Ureter (tissue), 1 donor: ENCODE measurements at places on chromosomes 5 and 9.

GRCh38 chr5:142427015-142427364, 102.2 kb upstream of the SPRY4 start:
- no peak for DNase-seq

- DNase-seq, result no peak
Measured at GRCh38 chr5:58913406-58913990, 330.6 kb downstream of the RAB3C start.

DNA sequence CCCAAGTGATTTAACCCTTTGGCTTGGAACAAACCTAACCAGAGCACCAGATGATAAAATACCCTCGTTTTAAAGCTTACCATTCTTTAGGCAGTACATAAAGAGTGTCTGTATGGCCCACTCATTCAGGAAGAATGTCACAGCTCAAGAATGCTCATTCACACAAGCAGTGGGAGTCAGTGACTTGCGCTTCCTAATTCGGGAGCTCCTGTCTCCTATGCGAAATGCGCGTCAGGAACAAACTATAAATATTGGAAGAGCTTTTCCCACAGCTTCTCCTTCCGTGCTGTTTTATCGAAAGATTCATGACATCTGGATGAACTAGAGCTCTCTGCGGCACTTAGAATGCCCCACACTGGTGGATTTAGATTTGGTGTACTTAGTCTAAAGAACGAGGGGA, 66.6 kb downstream of the NTRK2 start:
- no peak for DNase-seq

GRCh38 chr5:8320244-8320643, 451.3 kb downstream of the MTRR start:
- DNase-seq, result no peak

- DNase-seq, result no peak
Measured at GRCh38 chr5:178825444-178825843, 34.3 kb upstream of the ZNF354B start.

GRCh38 chr5:9149988-9150387, 395.9 kb downstream of the SEMA5A start:
- no peak for DNase-seq

DNA sequence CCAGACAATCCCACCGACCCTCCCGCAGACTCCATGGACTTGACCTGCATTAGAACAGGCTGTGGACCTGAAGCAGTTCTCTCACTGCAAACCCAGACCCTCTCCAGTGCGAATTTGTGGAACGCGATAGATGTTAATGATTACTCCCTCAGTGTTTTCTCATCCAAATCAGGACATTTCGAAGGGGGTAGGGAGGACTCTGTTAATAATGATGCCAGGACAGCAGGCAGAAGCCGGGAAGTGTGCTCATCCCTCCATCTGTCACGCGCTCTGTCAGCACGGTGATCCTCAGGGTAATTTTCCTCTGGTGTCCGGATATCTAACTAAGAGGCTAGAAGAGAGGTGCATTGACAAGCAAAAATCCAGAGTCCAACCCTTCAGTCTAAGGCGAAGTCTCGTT, 18.8 kb downstream of the RAPGEF1 start:
- no peak for DNase-seq

GRCh38 chr9:109171926-109172325, 4.9 kb upstream of the FRRS1L start:
- DNase-seq, result no peak

- no peak for DNase-seq
Measured at GRCh38 chr5:3401635-3402034, 194.0 kb upstream of the IRX1 start.

- DNase-seq, result peak; percentile 73
Measured at GRCh38 chr9:32579706-32580331, 6.9 kb upstream of the NDUFB6 start.

DNA sequence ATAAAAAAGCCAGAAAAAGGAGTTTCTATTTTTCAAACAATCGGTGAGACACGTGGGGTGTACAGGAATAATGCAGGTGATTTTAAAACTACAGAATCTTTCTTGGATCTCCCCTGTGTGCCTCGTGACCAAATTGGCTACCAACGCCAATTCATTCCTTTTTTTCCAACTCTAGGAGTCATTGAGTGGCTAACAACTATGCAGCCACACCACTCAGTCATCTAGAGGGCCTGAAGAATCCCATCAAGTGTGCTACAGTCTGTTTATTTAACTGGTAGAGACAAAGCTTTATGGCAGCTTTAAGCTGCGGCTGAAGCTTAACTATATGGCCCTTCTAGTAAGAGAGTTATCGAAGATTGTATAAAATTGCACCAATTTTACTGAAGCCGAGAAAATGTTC, 113.1 kb upstream of the NIPBL start:
- no peak for DNase-seq

- DNase-seq, result no peak
Measured at GRCh38 chr9:20292002-20292401, 330.3 kb downstream of the MLLT3 start.

- DNase-seq, result no peak
Measured at GRCh38 chr9:6759185-6759977, 1.6 kb downstream of the KDM4C start.
